Naive thymus-derived CD8-positive, alpha-beta T cell (primary cell): ENCODE measurements at places on chromosomes 3 and 15.

GRCh38 chr3:188956839-188957489, 214.8 kb upstream of the TPRG1 start:
- H3K36me3 ChIP-seq, result no peaks in the 10 kb centered on the region

DNA sequence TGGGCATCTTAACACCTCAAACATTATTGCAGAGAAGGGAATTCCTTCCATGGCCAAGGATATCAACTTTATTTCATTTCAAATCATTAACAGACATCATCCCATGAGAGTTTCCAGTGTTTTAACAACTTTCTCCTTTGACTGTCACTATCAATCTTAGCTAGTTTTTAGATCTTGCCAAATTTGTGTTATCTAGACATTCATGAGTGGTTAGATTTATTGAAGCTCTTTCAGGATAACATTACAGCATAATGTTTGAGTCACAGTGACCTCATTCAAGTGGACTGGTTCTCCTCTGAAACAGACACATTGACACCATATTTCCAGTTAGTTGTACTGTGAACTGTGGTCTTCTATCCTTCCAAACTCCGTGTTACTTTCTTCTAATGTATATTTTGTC, 8.6 kb upstream of the TNFAIP8L3 start:
- DNase-seq, result no peak
- no peak overlapping the region for H3K4me3 ChIP-seq
- H3K27ac ChIP-seq, result no peak overlapping the region
- no peaks in the 10 kb centered on the region for H3K36me3 ChIP-seq

DNA sequence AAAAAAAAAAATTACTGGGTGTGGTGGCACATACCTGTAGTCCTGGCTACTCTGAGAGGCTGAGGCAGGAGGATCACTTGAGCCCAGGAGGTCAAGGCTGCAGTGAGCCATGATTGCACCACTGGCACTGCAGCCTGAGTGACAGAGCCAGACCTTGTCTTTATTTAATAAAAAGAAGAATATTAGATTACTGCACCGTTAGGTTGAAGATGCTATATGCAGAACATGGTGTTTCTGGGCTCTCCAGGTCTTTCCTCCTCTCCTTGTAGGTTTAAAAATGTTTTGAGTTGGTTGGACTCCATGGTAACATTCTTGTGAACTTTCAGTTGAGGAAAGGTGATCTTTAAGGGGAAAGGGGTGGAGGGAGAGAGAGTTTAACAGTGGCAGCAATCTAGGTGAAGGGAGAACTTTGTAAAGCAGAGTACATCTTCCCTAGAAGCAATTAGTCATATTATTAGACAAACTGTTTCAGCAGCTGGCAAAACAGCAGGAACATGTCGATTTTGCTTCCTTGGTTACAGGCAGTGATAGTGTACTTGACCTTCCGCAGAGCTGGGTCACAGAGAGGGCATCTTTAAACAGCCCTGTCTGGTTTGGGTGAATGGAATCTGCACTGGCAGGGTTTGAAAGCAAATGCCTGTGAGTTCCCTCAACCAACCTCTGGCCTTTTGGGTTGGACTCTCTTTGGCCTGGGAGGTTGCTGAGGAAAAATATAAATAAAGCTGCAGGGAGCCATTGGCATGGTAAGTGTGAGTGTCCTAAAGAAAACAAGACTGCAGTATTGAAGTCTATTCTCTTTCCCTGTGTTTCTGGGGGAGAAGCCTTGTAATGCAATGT, 42.8 kb downstream of the NR2C2 start:
- peak overlapping the region; percentile 4 for H3K27ac ChIP-seq
- peaks cover 64% of the 10 kb centered on the region for H3K4me1 ChIP-seq
- H3K27me3 ChIP-seq, result no peaks in the 10 kb centered on the region
- H3K4me3 ChIP-seq, result no peak overlapping the region
- H3K36me3 ChIP-seq, result peaks cover 2% of the 10 kb centered on the region

- DNase-seq, result no peak
- H3K27ac ChIP-seq, result no peak overlapping the region
- H3K36me3 ChIP-seq, result no peaks in the 10 kb centered on the region
- H3K4me3 ChIP-seq, result no peak overlapping the region
- peaks cover 10% of the 10 kb centered on the region for H3K27me3 ChIP-seq
Observed at GRCh38 chr3:53673722-53674350, 172.4 kb downstream of the CHDH start.

DNA sequence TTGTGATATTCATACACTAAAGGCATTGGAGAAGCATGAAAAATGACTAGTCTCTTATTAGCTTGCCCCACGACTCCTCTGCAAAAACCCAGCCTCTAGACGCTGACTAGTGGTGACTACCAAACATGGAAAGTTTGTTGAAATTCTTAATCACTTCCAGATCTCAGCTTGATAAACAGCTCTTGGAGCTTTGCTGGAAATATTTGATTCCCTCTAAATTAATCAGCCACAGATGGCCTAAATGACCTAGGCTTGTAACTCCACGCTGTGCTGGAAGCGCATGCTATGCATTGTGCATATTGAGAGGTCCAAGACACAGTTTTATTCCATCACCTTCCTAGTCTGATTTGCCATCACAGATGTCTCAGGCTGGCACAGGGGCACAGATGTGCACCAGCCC, 244.7 kb upstream of the ST8SIA2 start:
- no peak overlapping the region for H3K27ac ChIP-seq
- no peak overlapping the region for H3K4me3 ChIP-seq
- H3K4me1 ChIP-seq, result peaks cover 3% of the 10 kb centered on the region
- DNase-seq, result no peak
- peaks cover 35% of the 10 kb centered on the region for H3K36me3 ChIP-seq
- H3K27me3 ChIP-seq, result no peaks in the 10 kb centered on the region

DNA sequence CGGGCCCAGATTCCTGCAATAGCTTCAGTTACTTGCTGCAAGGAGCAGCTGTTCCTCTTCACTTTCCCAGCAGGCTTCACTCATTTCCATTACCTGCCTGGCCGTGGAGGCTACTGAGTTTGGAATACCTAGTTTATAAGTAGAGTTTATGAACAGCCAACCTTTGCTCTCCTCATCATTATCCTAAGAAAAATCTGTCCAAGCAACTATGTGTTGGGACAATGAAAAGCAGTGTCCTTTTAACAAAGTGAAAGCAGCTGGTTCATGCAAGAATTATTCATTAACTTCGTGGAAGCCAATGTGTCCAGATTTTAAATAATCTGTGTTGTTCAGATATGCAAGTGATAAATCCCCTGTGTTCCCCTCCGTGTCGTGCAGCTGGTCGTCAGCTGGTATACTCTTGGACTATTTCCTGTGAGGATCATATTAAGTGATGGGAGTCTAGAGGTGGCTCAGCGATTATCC, 39.3 kb upstream of the SSR3 start:
- no peaks in the 10 kb centered on the region for H3K36me3 ChIP-seq
- H3K4me1 ChIP-seq, result no peaks in the 10 kb centered on the region
- no peak for DNase-seq
- peaks cover 13% of the 10 kb centered on the region for H3K27me3 ChIP-seq
- no peak overlapping the region for H3K4me3 ChIP-seq
- H3K27ac ChIP-seq, result no peak overlapping the region

GRCh38 chr3:15693355-15693754, 91.8 kb downstream of the BTD start:
- no peaks in the 10 kb centered on the region for H3K27me3 ChIP-seq
- no peak overlapping the region for H3K27ac ChIP-seq
- H3K36me3 ChIP-seq, result peaks cover 36% of the 10 kb centered on the region
- no peaks in the 10 kb centered on the region for H3K4me1 ChIP-seq
- no peak overlapping the region for H3K4me3 ChIP-seq

DNA sequence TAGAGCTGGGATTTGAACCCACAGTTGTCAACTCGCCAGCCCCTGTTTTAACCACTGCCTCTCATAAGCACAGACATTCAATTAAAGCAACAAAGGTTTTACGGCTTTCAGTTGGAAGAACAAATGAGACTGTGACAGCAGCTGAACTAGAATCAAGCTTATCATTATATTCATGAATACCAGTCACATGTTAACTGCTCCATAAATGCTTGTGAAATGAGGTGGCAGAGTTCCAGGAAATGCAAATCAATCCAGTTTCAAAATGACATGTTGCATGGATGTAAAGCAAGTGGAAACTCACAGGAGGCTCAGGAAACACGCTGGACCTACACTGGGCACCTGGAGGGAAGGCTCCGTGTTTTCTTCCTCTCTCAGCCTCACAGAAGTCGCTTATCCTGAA, 3.9 kb downstream of the GP5 start:
- no peaks in the 10 kb centered on the region for H3K27me3 ChIP-seq
- peaks cover 26% of the 10 kb centered on the region for H3K4me1 ChIP-seq
- peak overlapping the region; percentile 83 for H3K4me3 ChIP-seq
- peak overlapping the region; percentile 93 for H3K27ac ChIP-seq
- DNase-seq, result no peak

DNA sequence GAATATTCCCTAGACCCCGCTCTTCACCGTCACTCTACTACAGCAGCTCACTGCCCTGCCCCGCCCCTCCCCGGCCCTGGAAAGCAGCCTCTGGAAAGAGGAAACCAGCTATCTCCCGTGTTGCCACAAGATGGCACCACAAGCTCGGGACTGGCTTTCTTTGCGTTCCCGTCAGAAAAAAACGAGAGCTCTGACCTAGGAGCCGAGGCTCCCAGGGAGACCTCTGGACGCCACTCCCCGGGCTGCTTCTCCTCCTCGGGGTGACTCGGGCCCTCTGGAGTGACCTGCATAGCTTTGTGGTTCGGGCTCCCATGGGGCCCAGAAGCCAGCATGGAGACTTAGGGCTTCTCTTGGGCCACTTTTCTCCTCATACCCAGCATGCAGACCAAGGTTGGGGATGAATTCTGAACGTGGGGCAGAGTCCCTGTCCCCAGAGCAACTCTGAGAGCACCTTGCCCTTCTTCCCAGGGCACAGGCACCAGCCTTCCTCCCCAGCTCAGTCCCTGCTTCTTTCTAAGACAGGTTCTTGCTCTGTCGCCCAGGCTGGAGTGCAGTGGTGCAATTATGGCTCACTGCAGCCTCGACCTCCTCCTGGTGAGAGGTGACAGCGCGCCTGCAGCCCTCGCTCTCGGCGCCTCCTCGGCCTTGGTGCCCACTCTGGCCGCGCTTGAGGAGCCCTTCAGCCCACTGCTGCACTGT, 19.0 kb downstream of the STOML1 start:
- H3K36me3 ChIP-seq, result no peaks in the 10 kb centered on the region
- peaks cover 33% of the 10 kb centered on the region for H3K4me1 ChIP-seq
- peak; percentile 81 for DNase-seq
- peaks cover 3% of the 10 kb centered on the region for H3K27me3 ChIP-seq

- no peaks in the 10 kb centered on the region for H3K4me1 ChIP-seq
- H3K27ac ChIP-seq, result no peak overlapping the region
- no peak for DNase-seq
- H3K4me3 ChIP-seq, result no peak overlapping the region
- no peaks in the 10 kb centered on the region for H3K36me3 ChIP-seq
Observed at GRCh38 chr15:43702701-43703424, 9.2 kb downstream of the CKMT1A start.

DNA sequence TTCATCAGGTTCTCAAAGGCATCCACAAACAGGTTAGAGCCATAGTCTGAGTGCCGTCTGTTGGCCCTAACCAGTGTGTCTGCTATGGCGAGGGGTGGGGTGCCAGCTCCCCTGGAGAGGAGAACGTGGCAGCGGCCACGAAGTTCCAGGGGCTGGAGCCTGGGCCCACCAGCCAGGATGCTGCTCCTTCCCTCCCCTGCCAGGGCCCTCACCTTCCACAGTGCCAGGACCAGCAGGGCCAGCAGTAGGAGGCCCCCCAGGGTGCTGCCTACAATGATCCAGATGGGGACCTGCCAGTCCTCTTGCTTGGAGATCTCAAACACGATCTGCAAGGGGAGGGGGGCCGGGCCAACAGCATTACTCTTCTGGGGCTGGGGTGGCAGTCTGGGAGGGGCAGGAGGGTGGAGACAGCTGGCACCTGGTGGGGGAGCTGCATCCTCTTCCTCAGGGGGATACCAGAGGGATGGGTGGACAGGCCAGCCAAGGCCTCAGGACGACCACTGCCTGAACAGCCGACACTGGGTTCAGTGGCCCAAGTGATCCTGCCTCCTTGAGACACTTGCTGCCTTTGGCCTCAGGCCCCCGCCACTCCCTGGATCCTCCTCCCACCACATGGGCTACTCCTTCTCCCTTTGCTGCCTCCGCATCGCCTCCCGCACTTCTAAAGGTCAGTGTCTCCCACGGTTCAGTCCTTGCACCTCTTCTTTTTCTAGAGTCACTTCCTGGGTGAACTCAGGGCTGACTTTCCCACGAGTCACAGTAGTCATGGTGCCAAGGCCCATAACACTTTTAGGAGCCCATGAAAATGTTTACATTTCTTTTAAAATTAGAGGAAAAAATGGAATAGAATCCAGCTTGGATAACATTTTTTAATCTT, 26.3 kb downstream of the FEM1B start:
- no peaks in the 10 kb centered on the region for H3K36me3 ChIP-seq
- DNase-seq, result no peak
- H3K4me3 ChIP-seq, result no peak overlapping the region
- H3K27me3 ChIP-seq, result peaks cover 1% of the 10 kb centered on the region
- peaks cover 38% of the 10 kb centered on the region for H3K4me1 ChIP-seq

DNA sequence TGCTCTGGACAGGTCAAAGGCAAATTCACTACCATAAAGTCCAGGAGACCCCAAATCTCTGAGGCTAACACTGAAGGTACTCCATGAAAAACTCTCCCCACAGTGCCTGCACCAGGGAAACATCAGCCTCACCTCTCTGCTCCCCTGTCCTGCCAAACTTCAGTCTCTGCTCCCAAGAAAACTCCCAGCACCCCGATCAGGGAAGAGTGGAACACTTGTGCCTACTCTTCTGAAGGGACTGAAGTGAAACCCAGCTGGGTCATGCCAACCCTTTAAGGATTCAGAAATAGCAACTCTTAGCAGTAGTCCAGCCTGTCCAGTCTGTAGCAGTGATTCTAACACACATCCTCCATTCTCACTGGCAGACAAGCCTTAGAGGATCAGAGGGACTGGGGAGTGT, 124.2 kb downstream of the FAM174B start:
- DNase-seq, result no peak
- no peak overlapping the region for H3K27ac ChIP-seq
- no peaks in the 10 kb centered on the region for H3K4me1 ChIP-seq
- H3K4me3 ChIP-seq, result no peak overlapping the region

DNA sequence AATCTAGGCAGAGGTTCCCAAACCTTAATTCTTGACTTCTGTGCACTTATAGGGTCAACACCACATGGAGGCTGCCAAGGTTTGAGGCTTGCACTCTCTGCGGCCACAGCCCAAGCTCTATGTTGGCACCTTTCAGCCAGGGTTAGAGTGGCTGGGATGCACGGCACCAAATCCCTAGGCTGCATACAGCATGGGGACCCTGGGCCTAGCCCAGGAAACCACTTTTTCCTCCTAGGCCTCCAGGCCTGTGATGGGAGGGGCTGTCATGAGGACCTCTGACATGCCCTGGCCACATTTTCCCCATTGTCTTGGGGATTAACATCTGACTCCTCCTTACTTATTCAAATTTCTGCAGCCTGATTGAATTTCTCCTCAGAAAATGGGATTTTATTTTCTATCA, 165.4 kb downstream of the SI start:
- no peaks in the 10 kb centered on the region for H3K27me3 ChIP-seq
- H3K4me3 ChIP-seq, result no peak overlapping the region
- DNase-seq, result no peak
- H3K36me3 ChIP-seq, result no peaks in the 10 kb centered on the region
- H3K27ac ChIP-seq, result no peak overlapping the region

DNA sequence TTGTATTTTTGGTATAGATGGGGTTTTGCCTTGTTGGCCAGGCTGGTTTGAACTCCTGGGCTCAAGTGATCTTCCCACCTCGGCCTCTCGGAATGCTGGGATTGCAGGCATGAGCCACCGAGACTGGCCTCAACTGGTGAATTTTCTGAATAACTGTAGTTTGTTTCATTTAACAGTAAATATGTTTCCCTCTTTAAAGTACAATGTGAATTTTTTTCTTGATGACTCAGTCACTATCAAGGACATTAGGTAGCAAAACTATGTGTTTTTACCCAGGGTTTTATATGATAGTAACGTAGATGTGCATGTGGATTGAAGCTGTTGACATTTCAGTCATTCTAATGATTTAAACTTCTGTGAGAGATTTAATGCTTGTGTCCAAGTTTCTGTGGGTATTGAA, 40.2 kb upstream of the MAPKBP1 start:
- no peaks in the 10 kb centered on the region for H3K4me1 ChIP-seq
- no peaks in the 10 kb centered on the region for H3K27me3 ChIP-seq
- DNase-seq, result no peak
- H3K4me3 ChIP-seq, result no peak overlapping the region
